ENCODE measurements at places on chromosomes 16 and 17.

- no peak for DNase-seq
These were observed 161.7 kb upstream of the SOX9 start for GRCh38 chr17:71959154-71959553.

GRCh38 chr17:82204831-82205719, 7.6 kb downstream of the CCDC57 start:
- DNase-seq = peak; percentile 56

GRCh38 chr16:519841-520687, 7.4 kb upstream of the CAPN15 start:
- no peak for DNase-seq

DNA sequence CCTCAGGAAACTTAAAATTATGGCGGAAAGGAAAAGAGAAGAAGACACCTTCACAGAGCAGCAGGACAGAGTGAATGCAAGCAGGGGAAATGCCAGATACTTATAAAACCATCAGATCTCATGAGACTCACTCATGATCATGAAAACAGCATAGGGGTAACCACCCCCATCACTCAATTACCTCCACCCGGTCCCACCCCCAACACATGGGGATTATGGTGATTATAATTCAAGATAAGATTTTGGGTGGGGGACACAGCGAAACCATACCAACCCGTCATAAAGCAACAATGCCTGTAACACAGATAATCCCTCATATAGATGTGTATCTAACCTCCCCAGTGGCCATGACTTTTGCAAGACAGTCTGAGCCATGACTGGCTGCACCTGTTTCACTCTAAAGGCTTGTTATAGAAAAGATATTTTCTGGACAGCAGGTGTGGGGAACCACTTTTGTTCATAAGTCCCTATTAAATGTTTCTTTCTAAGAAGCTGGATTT, 7.0 kb upstream of the GSDMA start:
- no peak for DNase-seq

- no peak for DNase-seq
These were observed 71.0 kb upstream of the CCL1 start for GRCh38 chr17:34434052-34434451.

DNA sequence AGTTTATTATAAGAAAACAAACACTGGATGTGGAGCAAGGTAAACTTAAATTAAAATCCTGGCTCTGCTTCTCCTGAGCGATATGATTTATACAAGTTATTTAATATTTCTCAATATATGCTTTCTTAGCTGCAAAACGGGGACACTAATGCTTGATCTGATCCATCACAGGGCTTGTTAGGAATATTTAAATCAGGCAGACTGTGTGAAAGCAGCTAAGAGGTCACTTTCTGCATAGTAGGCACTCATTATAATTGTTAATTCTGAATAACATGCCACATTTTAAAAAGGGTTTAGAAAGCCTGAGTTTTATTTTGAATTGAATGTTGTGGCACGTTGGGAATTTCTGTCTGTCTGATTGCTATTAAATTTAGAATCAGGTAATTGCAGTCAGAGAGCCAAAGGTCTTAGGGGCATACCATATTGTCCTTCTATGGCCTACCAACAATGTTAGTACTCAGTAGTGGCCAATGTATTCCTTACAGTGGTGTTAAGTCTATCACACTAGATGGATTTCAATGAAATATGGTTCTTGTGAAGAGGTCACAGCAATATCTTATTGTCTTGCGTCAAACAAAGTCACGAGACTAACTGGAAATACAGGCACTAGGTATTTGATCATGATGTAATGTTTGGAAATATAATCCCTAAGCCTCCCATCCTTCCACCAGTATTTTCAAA, 890.0 kb upstream of the CDH8 start:
- no peak for DNase-seq

- no peak for DNase-seq
These were observed 231.4 kb downstream of the IRX3 start for GRCh38 chr16:54055191-54055590.

GRCh38 chr17:28057731-28058246, 15.3 kb downstream of the NLK start:
- peak; percentile 56 for DNase-seq

DNA sequence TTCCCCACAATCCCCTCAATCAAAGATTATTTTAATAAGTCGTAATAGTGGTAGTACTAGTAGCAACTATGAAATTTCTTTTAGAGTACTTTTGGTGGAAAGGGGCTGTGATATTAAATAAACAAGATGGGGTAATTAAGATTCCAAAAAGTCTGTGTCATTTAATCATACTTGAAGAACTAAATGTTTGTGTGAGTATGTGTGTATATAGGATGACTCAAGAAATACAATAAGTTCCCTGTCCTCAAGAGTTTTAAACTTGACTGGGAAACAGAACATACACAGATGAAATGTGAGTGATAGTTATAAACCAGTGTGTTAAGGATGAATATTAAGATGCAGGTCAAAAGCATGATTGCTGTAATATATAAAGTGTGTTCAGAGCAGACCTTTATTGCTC, 2.3 kb downstream of the ALDH3A2 start:
- no peak for DNase-seq

DNA sequence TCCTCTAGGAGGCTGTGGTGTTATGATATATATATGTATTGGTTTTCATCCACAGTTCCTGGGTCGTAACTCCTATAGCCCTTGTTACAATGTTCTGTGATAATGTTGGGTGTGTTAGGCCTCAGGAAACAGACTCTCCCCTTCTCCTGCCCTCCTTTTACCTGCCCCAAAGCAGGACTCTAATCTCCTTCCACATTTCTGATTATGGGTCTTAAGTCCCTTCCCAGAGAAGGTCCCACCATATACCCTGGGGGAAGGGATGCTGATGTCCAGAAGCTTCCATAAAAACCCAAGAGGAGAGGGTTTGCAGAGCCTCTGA, 450 bp upstream of the C1QBP start:
- DNase-seq = no peak

DNA sequence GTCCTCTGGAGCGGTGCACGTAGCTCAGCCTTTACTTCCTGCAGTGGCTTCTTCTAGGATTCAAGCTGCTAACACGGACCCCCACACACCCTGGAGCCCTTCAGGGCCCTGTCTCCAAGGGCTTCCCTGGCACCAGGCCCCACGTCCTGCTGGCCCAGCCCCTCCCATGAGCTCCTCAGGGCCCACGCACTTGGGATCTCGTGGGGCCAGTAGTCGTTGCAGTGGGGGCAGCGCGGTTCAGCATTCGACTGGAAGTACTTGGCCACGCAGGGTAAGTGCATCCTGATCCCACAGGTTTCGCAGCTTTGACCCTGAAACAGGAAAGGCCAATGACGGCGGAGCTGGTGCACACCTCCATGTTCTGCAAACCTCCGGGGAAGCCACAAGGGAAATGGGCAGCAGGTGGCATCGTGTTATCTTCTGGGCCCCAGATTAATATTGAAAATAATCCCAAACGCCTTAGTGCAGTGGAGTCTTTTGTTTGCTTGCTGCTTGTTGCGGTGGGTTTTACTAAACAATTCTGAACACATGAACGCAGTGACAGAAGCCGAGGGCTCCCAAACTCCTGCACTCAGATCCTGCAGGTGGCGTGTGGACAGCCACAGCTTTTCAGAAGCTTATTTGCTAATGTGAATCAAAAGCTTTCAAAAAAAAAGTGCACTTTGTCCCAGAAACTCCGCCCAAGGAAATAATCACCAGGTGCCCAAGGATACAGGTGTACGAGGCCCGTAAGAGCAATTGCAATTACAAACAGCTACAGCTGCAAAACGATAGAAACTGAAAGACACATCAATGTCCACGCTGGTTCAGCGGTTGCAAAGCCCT, 22.4 kb downstream of the KDM8 start:
- no peak for DNase-seq

DNA sequence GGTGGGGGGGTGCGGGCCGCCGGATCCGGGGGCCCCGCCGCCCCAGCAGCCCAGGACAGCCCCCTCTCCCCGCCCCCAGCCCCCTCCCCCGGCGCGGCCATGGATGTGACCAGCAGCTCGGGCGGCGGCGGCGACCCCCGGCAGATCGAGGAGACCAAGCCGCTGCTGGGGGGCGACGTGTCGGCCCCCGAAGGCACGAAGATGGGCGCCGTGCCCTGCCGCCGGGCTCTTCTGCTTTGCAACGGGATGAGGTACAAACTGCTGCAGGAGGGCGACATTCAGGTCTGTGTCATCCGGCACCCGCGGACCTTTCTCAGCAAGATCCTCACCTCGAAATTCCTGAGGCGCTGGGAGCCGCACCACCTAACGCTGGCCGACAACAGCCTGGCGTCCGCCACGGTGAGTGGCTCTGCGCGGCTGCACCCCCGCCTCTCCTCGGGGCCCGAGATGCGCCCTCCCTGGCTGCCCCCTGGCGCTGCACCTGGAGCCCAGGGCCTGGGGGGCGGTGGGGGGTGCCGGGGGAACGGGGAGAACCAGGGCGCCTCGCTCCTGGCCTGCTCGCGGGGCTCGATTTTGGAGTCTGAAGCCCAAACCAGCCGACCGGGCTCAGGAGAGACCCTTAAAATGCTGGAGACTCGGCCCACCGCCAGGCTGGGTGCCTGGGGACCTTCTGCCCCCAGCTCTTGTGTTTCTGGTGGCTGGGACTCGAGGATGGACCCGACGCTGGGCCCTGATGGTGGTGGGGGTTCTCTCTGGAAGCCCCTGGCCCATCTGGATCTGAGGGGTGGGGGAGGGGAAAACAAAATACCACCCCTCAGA, 744 bp downstream of the CMIP start:
- DNase-seq = no peak

GRCh38 chr17:49193513-49194296, 16.7 kb downstream of the GNGT2 start:
- no peak for DNase-seq

DNA sequence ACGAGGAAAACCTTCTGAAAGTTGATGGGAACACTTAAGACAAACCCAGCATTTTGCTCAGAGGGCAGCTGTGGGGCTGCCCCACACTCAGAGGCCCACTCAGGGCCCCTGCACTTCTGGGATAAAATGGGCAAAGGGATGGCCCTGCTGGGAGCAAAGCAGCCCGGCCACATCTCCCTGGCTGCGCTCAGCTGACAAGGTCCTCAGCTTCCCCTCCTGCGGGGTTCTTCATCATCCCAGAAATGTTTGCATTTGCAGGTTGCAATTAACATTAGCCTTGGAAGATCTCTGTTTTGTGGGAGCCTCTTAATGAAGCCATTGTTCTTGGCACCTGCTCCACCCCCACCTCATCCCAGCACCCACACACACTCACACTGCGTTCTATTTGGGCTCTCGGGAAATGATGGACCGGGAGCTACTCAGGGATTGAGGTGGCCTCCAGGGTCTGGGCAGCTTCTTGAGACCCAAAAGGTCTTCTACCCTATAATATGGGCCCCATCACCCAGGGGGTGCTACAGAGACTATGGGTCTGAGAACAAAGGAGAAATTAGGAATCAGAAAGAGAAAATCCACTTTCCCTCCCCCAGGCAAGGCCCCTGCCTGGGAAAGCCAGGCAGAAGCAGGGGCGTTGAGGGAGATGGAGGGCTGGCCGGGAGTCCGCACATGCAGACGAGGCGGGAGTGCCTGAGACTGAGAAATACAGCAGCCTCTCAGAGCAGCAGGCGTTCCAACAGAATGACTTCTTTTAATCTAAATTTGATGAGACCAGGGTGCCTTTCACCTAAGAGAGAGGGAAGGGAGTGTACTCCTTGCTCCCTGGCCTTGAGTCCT, 53.7 kb upstream of the RPL38 start:
- no peak for DNase-seq

DNA sequence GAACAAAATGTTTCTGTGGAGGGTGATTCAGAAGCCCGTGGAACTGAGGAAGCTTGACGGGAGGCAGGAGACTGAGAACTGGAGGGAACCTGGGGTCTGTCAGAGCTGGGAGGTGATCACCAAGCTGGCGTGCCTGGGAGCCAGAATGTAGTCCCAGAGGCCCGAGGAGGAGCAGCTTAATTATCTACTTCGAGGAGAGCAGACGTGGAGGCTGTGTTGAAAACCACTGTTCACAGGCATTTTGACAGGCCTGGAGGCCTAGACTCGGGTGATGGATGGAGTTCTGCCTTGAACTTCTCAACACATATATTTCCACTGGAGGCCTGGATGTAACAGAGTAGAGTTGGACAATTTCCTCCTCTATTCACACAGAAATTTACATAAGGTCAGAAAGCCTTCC, 177.7 kb upstream of the SALL1 start:
- DNase-seq = no peak

DNA sequence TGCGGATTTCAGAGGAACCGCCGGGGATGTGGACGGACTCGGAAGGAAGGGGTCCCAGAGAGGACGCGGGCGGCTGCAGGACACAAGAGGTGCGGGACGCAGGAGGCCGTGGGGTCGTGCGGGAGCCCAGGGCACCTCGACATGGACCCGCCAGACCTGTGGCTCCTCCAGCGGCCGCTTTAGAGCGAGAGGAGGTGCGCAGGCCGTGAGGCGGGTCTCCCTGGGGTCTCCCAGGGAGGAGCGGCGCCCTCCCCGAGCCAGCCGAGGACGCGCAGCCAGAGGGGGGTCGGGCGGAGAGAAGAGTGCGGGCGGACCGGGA, 6.8 kb upstream of the FLYWCH1 start:
- DNase-seq = no peak

- DNase-seq = no peak
These were observed 34.3 kb downstream of the NLRC5 start for GRCh38 chr16:57023541-57024249.

DNA sequence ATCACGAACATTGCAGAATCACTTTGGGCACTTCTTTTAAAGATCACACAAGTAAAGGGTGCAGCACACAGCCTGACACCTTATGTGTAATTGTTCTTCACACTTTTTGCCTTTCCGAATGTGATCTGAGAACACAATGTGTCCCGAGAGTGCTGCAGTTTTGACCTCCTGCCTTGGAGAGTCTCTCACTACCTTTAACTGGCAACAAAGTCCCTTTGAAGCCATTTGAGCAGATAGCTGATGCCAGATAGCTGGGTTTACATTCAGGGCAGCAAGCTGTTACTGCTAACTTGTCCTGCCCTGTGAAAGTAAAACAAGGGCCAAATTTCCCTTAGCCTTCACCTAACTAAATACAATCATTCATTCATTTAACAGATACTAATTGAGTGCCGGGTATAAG, 411.0 kb upstream of the DYNLRB2 start:
- DNase-seq = no peak

GRCh38 chr16:25951999-25952398, 260.2 kb downstream of the HS3ST4 start:
- no peak for DNase-seq

GRCh38 chr17:39667945-39668924, at the start of gene PNMT:
PNMT (plus strand) TSS chr17:39668453; CDS start chr17:39668476, 23 bp downstream.
- DNase-seq = no peak

DNA sequence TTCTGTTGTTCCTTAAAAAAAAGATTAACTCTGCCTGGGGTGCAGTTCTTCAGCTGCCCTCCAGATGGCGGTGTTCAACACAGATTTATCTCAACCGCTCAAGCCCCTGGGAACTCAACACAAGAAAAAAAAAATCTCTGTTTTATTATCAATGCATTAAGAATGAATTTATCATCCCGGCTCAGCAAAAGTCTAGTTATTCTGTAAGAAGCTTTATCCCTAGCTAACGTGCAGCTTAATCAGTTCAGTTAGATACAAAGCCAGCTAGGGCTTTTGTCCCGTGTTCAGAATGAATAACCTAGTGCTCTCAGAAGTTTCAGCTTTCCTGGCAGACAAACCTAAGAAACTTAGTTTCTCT, 475.9 kb upstream of the CCL2 start:
- DNase-seq = peak; percentile 30

Measured in LNCaP clone FGC (cell line).